Stromal cell of bone marrow (primary cell): ENCODE measurements at places on chromosomes 4 and X.

GRCh38 chr4:141246683-141247429, 26.2 kb downstream of the ZNF330 start:
- DNase-seq = no peak

- no peak for DNase-seq
These were observed 229.2 kb downstream of the RBMX2 start for GRCh38 chrX:130631011-130631410.

GRCh38 chrX:17848545-17849265, 12.4 kb downstream of the RAI2 start:
- DNase-seq = no peak

DNA sequence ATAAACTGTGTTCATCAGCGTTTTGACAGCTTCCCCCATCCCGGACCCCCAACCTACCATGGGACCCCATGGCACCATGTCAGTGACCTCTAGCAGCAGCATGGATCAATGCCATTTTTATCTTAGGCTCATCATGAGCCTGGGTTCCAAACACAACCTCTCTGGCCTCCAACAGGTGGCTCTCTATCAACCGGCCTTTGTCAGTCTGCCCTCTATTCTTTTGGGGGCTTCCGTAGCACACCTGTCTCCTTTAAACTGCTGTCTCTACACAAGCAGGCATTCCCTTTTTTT, 721 bp upstream of the TMEM150C start:
- DNase-seq = no peak

- no peak for DNase-seq
These were observed 498.0 kb upstream of the BOD1L1 start for GRCh38 chr4:14125375-14126129.

DNA sequence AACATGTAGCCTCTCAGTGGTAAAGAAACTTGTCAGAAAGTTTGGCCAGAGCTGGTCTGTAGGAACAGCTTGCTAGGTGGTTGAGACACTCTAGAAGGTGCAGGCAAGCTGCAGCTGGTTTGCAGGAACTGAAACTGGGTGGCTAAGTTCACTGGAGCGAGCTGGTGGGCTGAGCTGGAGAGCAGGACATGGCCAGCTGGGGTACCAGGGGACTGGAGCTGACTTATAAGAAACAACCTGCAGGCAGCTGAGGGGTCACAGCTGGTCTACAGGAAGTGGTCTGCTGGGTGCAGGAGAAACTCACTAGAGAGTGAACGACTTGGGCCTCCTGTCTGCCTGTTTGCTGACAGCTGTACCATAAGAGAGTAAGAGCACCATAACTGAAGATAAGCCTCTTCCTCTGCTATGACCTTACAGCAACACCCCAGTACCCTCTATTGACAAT, 157.1 kb upstream of the LNX1 start:
- no peak for DNase-seq

DNA sequence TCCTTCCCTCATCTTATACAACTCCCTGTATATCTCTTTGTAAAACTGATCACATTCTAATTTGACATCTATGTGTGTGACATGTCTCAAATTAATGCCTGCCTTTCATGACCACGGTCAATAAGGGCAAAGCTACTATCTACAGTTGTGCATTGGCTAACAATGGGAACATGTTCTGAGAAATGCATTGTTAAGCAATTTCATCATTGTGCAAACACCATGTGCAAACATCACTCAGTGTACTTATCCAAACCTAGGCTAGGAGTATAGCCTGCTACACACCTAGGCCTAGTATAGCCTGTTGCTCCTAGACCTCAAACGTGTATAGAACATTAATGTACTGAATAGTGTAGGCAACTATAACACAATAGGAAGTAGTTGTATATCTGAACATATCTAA, 95.0 kb downstream of the BANK1 start:
- no peak for DNase-seq

GRCh38 chrX:134671294-134671693, 13.0 kb upstream of the PLAC1 start:
- no peak for DNase-seq

DNA sequence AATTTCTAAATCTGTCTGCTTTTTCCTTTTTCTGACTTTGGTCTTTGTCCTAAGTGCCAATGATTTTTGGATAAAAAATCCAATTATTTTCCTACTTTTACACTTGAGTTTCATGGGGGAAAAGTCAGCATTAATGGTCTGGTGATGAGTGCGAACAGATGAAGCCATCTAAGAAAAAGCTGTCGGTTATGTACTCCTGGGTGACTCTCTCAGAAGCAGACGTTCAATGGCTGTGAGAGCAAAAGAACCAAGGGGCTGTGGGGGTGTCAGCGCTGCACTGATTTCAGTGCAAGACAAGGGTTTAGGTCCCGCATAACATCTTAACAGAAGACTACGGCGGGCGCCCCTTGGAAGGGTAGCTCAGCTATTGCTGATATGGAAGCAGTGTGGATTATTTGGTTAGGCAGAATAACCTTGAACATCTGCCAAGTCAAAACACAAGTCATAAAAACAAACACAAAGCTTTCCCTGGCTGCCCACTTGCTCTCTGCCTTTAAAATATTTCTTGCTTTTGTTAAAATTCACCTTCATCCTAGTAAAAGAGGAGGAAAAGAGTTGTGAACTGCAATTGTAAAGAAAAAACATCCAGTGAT, 240.5 kb downstream of the MAML3 start:
- no peak for DNase-seq

GRCh38 chr4:2231082-2231481, 10.8 kb downstream of the HAUS3 start:
- no peak for DNase-seq

- no peak for DNase-seq
These were observed 123.9 kb downstream of the ANTXR2 start for GRCh38 chr4:79949178-79949577.

- DNase-seq = no peak
These were observed 2.9 kb downstream of the UGT8 start for GRCh38 chr4:114601304-114602052.

- peak; percentile 15 for DNase-seq
These were observed 5.1 kb upstream of the GABRQ start for GRCh38 chrX:152632445-152633097.

GRCh38 chr4:119833611-119834010, 205.0 kb upstream of the PDE5A start:
- DNase-seq = peak; percentile 92

DNA sequence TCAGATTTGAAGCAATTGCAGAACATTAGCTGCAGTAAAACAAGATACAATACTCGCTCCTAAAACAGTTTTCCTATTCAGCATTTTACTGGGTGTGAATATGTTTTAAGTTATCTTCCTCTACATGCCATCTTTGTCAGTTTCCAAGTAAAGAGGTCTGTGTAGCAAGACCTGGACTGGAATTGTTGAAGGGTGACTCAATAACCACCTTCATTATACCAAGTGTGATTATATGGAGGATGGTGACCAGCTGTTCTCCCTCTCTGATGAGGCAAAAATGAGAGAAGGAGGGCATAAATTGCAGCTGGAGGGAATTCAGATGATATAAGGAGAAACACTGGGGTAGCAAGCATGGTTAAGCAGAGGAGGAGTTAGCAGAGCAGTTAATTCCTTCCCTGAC, 922.1 kb upstream of the SLIT2 start:
- DNase-seq = no peak

DNA sequence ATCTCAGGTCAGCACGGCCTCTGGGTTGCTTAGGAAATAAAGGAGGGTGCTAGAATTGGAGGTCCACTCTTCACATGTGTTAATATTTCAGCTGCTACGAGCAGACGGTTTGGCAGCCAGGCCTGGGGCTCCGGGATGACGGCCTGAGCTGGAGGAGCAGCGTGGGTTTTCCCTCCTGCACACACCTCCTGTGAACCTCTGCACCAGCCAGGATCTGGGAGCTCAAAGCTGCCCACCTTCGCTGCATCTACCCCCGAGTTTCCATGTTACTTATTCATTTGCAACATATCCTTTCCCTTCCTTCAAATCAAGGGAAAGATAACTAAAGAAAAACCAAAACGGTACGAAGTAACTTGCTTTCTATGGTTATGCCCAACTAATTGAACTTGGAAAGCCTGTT, 13.6 kb downstream of the STOX2 start:
- no peak for DNase-seq

DNA sequence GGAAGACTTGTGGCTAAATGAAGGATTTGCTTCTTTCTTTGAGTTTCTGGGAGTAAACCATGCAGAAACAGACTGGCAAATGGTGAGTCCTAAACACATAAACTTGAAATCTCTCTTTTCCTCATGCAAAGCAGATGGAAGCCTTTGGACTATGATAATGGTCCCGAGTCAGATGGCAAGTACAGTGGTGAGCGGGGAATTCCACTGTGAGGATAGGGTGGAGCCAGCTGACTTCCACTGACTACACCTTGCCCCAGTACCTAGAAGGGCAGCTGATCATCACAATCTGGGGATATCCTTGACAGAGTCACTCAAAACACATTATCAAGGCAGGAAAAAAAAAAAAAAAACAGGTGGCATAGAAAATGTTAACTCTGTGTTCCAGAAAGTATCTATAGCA, 34.3 kb downstream of the ENPEP start:
- DNase-seq = no peak

GRCh38 chr4:144820728-144821085, 174.8 kb downstream of the HHIP start:
- DNase-seq = peak; percentile 27

GRCh38 chr4:168900080-168900479, 110.0 kb downstream of the CBR4 start:
- DNase-seq = no peak

DNA sequence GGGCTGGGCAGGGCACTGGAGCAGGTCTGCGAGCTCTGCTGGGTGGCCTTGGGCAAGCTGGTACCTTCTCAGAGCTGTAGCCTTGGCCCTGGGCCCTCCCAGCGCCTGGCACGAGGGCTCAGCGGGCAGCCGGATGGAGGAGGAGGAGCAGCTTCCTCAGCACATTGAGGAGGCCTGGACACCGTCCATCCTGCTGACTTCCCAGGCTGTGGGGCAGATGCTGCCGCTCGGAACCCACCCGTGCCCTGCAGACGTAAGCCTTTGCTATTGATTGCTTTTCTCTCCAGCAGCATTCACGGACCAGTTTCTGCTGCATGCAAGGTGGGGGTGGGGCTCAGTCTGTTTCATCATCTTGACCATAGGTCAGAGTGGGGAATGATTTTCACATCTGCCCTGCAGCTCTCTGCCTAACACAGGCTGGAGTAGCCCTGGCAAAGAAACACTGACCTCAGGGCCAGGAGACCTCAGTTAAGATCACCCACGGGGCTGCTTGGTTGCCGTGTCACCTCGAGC, 80.7 kb upstream of the PSAPL1 start:
- DNase-seq = no peak

GRCh38 chr4:111209706-111210105, 586.8 kb upstream of the PITX2 start:
- no peak for DNase-seq

DNA sequence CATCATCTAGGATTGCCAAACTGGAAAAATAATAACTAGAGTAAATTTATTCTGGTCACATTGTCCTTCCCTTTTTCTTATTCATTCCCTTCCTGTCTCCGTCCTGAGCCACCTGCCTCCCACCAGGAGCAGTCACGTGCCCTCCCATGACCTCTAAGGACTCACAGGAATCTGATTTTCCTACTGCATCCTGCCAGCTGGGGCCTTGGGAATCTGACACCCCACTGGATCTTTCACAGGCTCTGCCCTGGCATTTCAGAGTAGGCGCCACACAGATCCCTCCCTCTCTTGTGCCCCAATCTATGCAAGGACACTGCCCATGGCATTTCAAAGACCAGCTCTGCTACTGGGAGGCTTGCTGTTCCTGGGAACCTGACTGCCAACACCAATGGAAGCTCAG, 520.5 kb downstream of the PPARGC1A start:
- DNase-seq = no peak

- DNase-seq = no peak
These were observed 89.7 kb upstream of the NPNT start for GRCh38 chr4:105805501-105806120.

DNA sequence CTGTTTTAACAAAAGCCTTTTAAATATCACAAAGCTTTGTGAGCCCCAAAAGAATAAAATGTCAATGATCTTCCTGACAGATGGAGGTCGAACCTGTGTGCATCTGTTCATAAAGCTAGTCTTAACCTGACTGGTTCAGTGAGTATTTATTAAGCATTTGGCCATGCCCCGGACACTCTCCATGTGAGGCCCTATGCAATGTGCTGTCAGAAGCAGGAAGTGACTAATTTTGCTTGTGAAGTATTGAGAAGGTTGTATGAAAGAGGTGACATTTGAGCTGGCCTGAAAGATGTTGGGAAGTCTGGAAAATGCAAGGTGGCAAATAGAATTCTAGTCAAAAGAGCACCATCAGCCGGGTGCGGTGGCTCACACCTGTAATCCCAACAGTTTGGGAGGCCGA, 171.4 kb downstream of the MSL3 start:
- DNase-seq = no peak

- peak; percentile 96 for DNase-seq
These were observed 215.6 kb upstream of the PPARGC1A start for GRCh38 chr4:24105327-24106038.

DNA sequence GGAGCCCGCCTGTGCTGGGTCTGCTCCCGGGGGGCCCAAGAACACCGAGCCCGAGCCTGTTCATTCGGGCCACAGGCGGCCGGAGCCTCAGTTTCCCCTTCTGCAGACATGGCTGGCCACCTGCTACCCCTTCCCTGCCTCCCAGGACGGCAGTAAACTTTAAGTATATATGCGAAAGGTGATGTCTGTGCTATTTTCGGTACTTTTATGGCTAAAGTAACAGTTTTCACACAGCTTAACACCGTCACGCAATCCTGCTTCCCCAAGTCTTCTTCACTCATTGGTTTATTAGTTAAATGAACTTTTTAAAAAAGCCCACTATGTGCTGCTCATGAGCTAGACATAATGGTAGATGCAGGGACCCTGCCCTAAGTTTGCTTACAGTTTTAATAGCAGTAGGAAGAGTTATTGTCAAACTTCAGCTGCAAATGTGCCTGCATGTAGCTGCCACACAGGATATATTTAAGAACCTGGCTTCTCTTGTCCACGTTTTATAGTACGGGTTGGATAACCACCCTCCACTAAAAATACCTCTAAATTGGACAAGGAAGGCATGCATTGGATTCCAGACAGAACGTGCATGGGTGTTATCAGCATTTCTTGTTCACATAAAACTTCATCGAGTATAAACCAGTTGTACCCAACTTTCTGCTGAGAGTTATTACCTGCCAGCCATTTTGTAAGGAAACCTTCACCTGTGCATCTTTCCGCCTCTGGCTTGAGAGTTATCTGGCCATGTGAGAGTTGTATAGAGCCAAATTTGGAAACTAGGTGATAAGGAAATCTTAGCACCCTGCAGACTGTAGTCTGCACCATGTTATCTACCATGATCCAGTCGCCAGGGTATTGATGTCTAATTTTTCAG, 741 bp downstream of the ANAPC4 start:
- no peak for DNase-seq

- no peak for DNase-seq
These were observed 160.0 kb downstream of the HNRNPD start for GRCh38 chr4:82213485-82214417.

- DNase-seq = peak; percentile 3
These were observed 46.7 kb downstream of the FGF16 start for GRCh38 chrX:77493677-77494553.

GRCh38 chr4:13432453-13432852, 51.7 kb downstream of the RAB28 start:
- DNase-seq = no peak
